ENCODE measurements at places on chromosomes 11 and 22.
A peak's percentile ranks its signal among the peaks of the same experiment; 100 is the strongest.

GRCh38 chr11:76335842-76336241 lies 45.1 kb downstream of the THAP12 start:
- DNase-seq: no peak

DNA sequence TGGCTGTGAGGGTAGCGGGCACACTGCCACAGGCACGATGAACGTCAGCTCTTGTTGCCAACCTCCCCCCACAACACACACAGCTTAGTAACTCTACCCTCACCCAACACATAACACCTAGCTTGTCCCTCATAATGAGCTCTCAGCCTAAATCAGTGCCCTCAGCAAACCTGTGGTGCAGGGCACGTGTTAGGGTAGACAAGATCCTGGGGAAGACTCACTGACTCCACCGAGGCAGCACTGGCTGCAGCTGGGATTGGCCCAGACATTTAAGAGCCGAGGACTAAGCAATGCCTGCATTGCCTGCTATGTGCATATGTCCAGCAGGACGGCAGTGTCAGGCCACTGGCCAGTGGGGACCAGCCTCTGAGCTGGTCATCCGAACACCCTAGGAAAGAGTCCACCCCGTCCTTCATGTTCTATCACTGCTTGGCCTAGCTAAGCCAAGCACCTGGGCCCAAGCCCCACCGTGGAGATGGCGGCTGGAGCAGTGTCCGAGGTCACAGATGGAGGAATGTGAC lies 32.9 kb upstream of the TRIM29 start:
- DNase-seq: no peak

GRCh38 chr22:21922370-21923162 lies 30.1 kb downstream of the PPM1F start:
- DNase-seq: no peak

- no peak for DNase-seq
Observed at GRCh38 chr22:47384977-47385376, 622.5 kb downstream of the TBC1D22A start.

GRCh38 chr11:96827164-96827563 lies 437.4 kb downstream of the JRKL start:
- DNase-seq: no peak

GRCh38 chr11:1263010-1263409 lies 40.1 kb downstream of the MUC5B start:
- DNase-seq: no peak

DNA sequence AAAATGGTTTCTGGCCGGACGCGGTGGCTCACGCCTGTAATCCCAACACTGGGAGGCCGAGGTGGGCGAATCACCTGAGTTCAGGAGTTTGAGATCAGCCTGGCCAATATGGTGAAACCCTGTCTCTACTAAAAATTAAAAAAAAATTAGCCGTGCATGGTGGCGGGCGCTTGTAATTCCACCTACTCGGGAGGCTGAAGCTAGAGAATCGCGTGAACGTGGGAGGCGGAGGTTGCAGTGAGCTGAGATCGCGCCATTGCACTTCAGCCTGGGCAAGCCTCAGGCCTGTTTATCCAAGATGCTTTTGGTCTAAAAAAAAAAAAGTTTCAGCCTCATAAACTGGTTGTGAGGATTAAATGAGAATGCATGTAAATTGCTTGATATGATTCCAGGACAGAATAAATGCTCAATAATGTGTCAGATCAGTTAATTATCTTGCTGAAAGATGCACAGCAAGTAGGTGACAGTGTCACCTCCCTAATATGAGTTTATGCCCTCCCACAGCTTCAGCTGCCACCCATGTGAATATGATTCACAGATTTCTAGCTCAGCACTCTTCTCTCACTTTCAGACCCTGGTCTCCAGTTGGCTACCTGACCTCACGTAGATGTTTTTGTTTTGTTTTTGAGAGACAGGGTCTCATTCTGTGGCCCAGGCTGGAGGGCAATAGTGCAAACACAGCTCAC lies 1.1 kb upstream of the ALG8 start:
- DNase-seq: no peak

DNA sequence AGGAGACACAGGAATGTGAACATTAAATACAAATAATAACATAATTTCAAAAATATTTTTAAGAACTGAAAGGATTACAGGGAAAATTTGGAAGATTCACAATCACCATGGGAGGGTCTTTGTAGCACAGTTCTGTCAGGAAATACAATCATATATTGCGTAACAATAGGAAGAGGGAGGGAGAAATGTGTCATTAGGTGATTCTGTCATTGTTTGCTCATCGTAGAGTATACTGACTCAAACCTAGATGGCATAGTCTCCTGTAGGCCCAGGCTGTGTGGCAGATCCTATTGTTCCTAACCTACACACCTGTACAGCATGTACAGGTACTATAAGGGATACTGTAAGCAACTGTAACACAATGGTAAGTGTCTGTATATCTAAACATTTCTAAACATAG lies 330.4 kb downstream of the BRD1 start:
- DNase-seq: no peak

GRCh38 chr11:133797554-133797953 lies 47.8 kb downstream of the SPATA19 start:
- DNase-seq: no peak

DNA sequence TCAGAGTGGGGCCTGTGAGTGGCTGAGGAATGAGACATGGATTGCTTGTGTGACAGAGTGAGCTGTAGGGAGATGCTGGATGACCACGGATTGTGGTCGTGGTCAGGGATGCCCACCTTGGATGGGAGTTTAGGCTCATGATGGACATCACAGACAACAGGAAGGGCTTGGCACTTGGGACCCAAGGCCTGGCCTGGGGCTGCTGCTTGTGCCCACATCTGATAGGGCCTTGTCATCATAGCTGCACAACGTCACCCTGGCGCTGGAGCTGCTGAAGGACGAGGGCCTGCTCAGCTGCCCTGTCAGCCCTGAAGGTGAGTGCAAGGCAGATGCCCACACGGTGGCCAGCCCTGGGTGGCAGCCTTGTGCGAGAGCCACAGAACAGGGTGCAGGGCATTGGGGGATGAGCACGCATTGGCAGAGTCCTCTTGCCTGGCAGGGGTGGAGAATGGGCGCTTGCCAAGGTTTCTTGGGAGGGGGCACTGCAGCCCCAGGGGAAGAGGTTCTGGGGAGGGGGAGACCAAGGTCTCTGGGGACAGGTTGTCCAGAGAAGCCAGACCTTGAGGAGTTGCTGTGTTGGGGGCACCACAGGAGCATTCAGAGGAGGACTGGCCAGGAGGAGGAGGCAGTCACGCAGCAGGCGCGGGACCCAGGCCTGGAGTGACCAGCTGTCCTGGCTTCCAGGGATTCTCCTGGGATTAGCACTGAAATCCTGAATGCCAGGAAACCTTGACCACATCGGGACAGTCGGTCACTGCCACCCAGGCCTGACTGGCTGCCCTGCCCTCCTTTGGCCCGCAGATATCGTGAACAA lies 25.0 kb downstream of the PARVG start:
- DNase-seq: no peak

DNA sequence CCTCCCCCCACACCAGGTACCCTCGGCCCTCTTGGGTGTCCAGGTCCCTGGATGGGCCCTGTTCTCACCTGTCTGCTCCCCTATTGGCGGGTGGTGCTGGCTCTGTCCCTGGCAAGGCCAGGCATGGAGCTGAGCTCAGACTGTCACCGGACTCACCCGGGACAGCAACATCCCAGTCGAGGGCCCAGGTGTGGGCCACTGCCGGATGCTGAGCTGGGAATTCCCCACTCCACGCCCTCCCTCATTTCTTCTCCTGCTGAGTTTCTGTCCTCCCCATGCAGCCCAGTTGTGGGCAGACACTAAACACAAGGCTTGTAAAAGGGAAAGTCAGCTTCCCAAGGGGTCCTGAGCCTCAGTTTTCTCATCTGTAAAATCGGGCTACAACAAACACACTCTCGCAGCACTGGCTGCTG lies 2.0 kb upstream of the AP5B1 start:
- DNase-seq: no peak

- no peak for DNase-seq
Observed at GRCh38 chr22:49535126-49535525, 292.5 kb downstream of the BRD1 start.

DNA sequence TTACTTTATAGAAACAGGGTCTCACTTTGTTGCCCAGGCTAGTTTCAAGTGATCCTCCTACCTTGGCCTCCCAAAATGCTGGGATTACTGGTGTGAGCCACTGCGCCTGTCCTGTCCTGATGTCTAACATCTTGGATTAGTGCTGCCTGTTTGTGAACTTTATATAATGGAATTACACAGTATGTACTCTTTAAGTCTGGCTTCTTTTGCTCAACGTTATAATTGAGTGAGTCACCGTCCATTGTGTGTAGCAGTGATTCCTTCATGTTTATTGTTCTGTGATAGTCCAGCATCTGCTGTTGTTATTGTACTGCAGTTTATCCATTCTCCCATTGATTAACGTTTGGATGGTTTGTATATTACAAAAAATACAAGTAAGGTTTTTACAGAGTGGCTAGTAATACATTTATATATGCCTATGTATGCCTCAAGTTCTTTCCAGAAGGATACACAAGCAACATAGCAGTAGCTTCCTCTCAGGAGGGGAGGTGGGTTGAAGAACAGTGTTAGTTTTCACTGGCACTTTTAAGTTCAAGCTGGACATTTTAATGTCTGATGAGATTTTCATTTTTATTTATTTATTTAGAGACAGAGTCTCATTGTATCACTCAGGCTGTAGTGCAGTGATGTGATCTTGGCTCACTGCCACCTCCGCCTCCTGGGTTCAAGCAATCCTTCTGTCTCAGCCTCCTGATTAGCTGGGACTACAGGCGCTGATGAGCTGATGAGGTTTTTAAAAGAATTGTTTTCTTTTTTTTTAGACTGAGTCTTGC lies 25.2 kb upstream of the MICALL1 start:
- DNase-seq: no peak

GRCh38 chr22:21970800-21971617 lies 11.6 kb downstream of the TOP3B start:
- no peak for DNase-seq

- DNase-seq: peak; percentile 26
Observed at GRCh38 chr11:125514336-125515101, 18.5 kb upstream of the FEZ1 start.

DNA sequence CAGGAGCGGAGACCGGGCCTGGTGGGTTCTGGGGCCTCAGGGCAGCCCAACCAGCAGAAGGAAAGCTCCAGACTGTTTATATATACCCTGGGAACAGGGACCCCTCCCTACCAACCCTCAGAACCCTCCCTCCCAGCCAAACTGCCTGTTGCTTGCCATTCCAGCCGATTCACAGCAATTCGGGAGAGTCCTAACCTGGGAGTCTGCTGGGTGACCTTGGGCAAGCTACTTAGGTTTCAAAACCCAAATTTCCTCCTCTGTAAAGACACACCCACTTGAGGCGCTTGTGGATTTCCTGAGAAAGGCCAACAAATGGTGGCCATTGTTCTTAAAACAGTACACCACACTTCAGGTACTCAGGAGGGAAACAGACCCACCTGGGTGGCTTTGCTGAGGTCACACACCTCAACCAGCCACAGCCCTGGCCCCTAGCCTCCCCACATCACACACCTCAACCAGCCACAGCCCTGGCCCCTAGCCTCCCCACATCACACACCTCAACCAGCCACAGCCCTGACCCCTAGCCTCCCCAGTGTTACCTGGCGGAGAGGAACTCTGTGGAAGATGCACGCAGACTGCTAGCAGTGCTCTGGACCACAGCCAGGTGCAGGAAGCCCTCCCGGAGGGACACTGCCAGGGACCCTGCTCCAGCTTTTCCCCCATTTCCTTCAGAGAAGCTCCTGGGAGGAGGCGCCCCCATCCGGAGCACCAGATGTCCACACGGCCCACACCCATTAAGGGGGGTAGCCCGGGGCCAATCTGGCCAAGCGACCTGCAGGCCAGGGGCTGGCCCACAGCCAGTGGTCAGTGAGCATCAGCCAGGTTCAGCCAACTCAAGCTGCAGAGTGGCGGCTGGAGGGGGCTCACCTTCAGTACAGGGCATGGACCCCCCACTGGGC lies 6.2 kb downstream of the SHISA8 start:
- no peak for DNase-seq

GRCh38 chr11:1339066-1339675 lies 29.7 kb upstream of the TOLLIP start:
- no peak for DNase-seq
